ENCODE measurements at places on chromosomes 4 and X. TPM values are rescaled to one million over a fixed set of nuclear protein-coding genes. Genes with fewer than 3 reads are reported as not detected.

Gene RP2
- 3.4 TPM for total RNA-seq

Gene CHRDL1
- total RNA-seq, result 20.8 TPM

Gene EGF
- 8.8 TPM for total RNA-seq

Gene FAM241A
- total RNA-seq, result 6.7 TPM

Gene ZNF81
- 8.9 TPM for total RNA-seq

Gene SPRY1
- total RNA-seq, result 58.0 TPM

Gene TCP11X2
- total RNA-seq, result not detected

DNA sequence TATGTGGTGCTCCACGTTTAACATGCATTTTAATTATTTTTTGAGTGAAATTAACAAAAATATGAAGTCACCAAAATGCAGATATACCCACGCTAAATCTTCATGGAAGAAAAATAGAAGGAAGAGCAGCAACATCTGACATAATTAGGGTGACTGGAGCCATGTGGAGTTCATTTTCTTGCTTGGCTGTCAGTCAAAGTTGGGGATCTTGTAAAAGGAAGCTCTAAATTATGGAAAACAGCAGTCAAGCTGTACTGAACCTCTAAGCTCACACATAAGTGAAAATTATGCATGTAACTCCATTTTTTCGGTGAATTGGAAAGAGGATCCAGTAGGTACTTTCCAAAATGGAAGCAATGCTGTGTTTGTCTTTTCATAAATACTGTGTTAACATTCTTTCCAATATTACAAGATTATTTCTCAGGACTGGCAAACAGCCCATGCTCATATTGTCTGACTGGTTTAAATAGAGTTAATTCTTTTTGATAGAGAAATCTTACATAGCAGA lies 9.7 kb upstream of the PDGFC start:
- DNase-seq, result no peak

- no peak for DNase-seq
Observed at GRCh38 chr4:84327526-84327925, 171.6 kb downstream of the NKX6-1 start.

- DNase-seq, result no peak
Observed at GRCh38 chrX:97294041-97294440, 410.3 kb downstream of the RPA4 start.

DNA sequence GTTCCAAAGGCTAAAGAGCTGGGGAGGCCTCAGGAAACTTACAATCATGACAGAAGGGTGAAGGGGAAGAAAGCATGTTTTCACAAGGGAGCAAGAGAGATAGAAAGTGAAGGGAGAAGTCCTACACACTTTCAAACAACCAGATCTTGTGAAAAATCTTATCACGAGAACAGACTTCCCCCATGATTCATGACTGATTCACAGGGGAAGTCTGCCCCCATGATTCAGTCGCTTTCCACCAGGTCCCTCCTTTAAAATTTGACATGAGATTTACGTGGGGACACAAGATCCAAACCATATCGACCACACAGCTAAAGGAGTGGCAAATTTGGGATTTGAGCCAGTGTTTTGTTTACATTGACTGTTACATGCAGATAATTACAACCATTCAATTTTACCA lies 971.1 kb upstream of the HS3ST1 start:
- DNase-seq, result no peak

DNA sequence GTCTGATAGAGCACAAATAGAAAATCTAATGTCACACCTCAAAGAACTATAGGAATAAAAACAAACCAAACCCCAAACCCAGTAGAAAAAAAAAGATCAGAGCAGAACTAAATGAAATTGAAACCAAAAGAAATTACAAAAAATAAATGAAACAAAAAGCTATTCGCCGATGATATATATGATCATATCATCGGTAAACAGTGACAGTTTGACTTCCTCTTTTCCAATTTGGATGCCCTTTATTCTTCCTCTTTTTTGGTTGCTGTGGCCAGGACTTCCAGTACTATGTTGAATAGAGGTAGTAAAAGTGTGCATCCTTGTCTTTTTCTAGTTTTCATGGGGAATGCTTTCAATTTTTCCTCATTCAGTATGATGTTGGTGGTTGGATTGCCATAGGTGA lies 215.3 kb upstream of the AR start:
- no peak for DNase-seq

DNA sequence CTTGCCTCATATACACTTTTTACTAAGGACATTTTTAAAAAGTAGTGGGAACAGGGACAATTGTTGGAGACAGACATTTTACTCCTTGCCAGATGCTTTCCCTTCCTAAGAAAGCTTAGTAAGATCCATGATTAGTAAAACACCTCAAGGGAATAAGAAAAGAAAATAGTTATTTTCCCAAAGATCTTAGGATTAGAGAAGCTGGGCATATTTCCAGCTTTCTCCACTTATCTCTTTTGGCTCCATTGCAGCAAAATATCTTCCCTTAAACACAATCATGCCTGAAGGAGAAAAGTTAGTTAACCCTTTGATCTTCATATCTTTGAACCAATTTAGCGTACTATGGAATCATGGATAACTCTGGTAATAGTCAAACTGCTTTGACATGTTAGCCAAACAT lies 257.9 kb downstream of the PCDH18 start:
- no peak for DNase-seq

GRCh38 chr4:116229420-116229819 lies 856.0 kb downstream of the TRAM1L1 start:
- DNase-seq, result no peak

DNA sequence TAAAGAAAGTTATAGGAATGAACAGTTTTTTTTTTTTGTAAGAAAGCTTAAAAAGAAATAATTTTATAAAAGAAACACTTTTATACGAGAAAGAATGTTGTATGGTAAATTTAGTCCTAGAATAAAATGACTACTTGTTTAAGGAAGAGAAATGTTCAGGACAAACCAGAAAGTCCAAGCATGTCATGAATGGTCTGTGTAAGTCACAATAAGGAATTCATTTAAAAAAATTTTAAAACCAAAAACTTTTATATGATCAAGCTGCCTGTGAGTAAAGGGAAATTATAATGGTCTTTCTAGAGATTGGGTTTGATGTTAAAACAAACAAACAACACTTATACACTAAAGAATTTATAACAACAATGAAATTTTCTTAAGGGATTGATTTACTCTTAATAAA lies 858.9 kb upstream of the PCDH7 start:
- DNase-seq, result no peak

DNA sequence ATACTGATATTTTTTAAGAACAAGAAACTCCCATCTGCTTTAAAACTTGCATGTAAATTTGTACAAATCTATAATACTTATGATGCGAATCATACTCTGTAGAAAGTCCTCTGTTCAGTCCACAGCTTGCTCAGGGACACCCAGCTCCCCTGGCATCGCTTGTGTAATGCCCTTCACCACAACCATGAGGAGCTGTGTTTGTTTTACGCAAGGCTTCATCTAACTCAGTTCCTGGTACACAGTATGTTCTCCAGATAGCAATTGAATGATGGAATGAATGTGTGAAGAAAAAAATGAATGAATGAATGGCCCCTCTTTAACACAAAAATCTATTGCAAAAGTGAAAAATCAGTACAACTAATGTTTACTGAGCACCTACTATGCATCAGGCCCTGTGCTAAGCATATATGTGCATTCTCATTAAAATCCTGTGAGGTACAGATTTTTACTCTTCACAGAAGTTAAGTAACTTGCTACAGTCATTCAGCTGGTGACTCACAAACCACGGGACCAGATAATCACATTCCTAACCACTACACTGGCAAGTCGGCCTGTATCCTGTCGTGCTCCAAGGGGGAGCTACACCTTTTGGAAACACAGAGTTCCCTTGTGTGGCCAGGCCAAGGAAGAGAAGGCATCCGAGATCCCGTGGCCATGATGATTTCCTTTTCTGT lies 58.7 kb upstream of the KDR start:
- no peak for DNase-seq

GRCh38 chr4:77488882-77489281 lies 116.7 kb upstream of the CXCL13 start:
- DNase-seq, result no peak

DNA sequence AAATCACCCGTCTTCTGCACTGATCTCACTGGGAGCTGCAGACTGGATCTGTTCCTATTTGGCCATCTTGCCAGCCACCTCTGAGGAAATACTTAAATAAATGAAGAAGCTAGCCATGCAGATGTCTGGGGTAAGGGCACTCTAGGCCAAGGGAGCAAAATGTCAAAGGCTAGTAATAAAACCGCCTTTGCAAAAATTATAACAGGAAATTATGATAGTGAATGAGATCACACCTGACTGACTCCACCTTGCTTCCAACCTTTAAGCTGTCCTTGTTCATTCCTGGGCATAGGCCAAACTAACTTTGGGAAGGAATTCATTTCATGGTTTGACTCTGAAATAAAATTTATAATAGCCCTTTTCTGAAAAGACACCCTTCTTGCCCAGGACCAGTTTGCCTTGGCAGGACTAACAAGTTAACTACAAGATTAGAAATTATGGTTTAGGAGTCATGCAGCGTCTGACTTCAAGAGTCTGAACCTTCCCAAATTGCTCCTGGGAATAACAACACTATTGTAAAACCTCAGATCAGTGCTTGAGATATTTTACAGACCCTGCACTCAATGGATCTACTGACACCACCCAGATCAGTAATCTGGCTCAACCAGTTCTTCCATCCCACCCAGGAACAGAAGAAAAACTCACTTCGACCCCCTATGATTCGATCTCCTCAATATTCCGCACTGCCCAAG lies 246.9 kb upstream of the HDX start:
- DNase-seq, result no peak

DNA sequence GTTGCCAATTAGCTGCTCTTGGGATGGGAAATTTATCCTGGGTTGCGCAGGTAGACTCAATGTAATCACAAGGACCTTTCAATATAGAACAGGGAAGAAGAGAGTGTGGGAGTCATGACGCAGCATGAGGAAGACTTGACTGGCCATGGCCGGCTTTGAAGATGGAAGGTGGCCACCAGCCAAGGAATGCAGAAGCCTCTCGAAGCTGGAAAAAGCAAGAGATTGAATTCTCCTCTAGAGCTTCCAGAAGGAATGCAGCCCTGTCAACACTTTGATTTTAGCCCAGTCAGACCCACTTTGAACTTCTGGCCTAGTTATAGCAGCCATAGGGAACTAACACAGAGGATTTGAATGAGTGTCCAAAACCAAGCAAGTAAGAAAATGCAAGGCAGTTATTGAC lies 14.7 kb upstream of the SH3KBP1 start:
- DNase-seq, result peak; percentile 34

GRCh38 chr4:3342182-3342854 lies 49.5 kb downstream of the RGS12 start:
- DNase-seq, result no peak

Data from right cardiac atrium (tissue), 5 donors.